ENCODE measurements at places on chromosomes 16 and 17.

GRCh38 chr16:74951206-74951605, 33.7 kb downstream of the WDR59 start:
- DNase-seq: no peak

GRCh38 chr17:36107660-36108059, 4.0 kb downstream of the CCL4 start:
- DNase-seq: no peak

- no peak for DNase-seq
These were observed 3.4 kb downstream of the MAP3K14 start for GRCh38 chr17:45313421-45313771.

DNA sequence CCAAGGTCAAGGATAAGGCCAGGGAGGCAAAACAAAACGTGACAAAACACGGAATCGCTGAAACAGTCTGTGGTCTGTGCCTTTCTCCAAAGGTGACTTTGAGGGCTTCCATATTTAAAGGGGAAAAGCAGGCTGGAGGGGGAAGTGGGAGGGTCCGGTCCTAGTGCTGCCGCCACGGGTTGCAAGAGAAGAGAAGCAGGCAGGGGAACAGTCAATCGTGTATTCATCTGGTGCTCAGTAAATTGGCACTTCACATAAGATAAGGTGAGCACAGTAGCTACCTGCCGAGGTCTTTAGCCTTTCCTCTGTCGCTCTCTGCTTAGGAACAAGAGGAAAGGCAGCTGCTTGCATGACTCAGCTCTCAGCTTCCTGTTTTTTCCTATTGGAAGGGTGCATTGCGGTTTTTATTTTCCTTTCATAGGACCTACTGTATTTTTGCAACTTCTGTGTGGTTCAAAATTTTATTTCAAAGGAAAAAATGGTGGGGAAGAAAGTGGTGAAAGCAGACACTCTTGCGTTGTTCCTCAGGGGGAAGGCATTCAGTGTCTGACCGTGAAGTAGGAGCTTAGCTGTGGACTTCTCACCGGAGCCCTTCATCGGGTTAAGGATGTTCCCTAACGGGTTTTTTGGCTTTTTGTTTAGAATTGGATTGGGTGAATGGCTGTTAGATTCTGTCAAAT, 7.1 kb upstream of the LGALS3BP start:
- no peak for DNase-seq

GRCh38 chr16:2003827-2004641, 5.6 kb downstream of the ZNF598 start:
- DNase-seq: peak; percentile 94

DNA sequence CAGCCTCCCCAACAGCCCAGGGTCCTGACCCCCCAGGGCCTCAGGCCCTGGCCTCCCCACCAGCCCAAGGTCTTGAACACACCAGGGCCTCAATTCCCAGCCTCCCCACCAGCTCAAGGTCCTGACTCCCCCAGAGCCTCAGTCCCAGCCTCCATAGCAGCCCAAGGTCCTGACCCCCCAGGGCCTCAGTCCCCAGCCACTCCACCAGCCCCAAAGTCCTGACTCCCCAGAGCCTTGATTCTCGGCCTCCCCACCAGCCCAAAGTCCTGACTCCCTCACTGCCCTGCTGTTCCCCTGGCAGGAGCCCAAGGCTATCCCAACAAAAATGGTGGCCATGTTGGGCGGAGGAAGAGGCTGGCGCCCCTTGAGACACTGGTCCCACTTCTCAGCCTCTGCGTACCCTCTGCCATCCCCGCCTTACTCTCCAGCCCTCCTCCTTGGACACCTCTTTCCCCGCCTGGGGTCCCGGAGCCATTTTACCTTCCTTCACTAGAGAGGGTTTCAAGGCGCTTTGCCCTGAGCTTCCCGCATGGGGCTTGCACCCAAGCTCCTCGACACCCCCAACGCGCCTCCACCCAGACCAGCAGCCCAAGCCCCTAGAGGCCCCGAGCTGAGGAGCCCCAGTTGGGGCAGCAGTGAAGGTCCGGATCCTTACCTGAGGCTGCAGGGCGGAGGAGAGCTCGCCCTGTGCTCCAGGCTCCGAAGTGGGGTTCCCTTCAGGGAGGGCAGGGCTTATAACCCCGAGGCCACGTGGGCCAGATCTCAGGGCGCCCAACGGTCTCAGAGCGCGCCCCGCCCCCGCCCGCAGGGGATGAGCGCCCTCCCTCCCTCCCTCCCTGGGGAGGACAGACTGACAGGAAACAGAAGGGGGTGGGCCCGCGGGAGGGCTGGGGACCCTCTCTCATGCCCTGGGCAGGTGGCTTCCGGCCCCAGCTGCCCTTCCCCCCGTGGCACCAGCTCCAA, 3.5 kb upstream of the TSPOAP1 start:
- DNase-seq: peak; percentile 89

GRCh38 chr16:79601092-79601930, 774 bp upstream of the MAF start:
- no peak for DNase-seq

- DNase-seq: no peak
These were observed 13.6 kb downstream of the PLK1 start for GRCh38 chr16:23692190-23692837.

Measured in stimulated activated CD8-positive, alpha-beta memory T cell treated with anti-CD3 and anti-CD28 coated beads, Interleukin-2, amount 100 ng/mL, for 48 hours (primary cell).